ENCODE measurements at places on chromosomes 1 and 21.
A peak's percentile ranks its signal among the peaks of the same experiment; 100 is the strongest.

DNA sequence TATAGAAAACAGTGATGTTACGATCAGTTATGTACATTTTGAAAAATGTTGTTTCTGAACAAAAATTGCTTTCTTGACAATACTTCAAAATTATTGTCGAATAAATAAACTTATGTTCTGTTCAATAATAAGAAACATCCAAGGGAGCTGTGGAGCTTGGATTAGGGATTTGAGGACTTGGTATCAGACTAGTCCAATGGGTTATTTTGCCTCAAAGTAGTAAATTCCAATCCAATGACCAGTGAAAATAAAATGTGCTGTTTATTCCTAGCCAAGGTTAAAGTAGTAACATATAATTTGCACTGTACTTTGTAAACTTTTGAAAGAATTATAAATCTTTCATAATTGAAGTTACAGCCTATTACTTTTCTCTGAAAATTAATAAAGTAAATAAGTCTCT is 79.1 kb upstream of the IVNS1ABP start:
- DNase-seq, result no peak

- no peak for DNase-seq
These were observed 5.2 kb upstream of the TTC4 start for GRCh38 chr1:54710434-54710833.

DNA sequence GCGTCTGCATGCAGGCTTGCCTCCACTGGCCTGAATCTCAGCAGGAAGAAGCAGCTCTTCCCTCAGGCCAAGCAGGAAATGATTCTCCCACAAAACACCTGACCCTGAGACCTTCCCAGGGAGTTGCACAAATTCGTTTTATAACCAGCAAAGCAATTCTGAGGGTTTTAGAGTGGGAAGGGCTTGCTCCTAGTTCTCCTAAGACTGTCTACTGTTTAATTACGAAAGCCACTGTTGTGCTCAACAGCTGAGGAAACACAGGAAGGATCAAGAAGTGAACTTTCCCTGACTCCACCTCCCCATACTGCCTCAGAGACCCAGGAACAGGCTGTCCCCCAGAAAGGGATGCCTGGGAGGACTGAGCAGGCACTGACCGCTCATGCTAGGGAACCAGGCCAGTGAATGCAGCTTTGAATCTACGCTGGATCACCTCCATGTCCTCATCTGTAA is 37.0 kb upstream of the PUM1 start:
- no peak for DNase-seq

- no peak for DNase-seq
These were observed 3.7 kb downstream of the CCDC24 start for GRCh38 chr1:43994794-43995790.

GRCh38 chr1:1776672-1777582 is 1.3 kb downstream of the NADK start:
- DNase-seq, result no peak

- no peak for DNase-seq
These were observed 49.3 kb downstream of the KANK4 start for GRCh38 chr1:62269851-62270495.

DNA sequence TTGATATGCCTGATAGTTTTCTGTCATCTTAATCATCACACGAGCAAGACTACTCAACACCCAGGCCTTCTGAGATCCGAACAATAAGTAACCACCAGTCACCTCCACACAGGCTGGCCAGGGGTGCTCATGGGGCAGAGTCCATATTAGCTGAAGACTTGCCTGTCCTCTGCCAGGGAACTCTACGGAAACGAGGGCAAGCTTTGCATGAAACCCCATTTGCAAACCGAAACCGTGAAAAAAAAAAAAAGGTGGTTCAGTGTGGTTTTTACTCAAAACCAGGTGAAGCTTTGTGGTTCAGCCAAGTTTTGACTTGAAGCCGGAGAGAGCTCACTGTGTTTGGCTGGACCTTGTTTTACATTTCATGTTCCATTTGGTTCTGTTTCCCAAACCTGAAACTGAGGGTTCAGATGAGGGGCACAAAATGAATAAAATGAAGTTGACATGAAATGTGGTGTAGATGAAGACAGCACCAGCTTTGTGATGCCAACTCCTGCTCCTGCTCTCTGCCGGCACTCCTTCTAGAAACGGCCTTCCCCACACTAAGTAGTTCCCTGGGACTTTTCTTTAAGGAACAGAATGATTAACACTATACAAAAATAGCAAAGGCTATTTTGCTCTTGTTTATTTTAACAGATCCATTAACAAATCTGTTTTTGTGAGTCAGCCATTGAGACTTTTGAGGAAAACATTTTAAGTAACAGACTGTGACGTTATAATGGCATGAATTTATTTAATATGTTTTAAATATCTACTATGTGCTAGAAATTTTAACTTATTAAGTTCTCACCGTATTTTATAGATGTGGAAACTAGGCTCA is 74.7 kb downstream of the RUNX1 start:
- DNase-seq, result no peak

GRCh38 chr1:63982201-63982600 is 208.4 kb downstream of the ROR1 start:
- no peak for DNase-seq

- no peak for DNase-seq
These were observed 360.1 kb downstream of the SMYD3 start for GRCh38 chr1:246146804-246147523.

GRCh38 chr21:16040601-16041000 is 310.8 kb downstream of the USP25 start:
- no peak for DNase-seq

DNA sequence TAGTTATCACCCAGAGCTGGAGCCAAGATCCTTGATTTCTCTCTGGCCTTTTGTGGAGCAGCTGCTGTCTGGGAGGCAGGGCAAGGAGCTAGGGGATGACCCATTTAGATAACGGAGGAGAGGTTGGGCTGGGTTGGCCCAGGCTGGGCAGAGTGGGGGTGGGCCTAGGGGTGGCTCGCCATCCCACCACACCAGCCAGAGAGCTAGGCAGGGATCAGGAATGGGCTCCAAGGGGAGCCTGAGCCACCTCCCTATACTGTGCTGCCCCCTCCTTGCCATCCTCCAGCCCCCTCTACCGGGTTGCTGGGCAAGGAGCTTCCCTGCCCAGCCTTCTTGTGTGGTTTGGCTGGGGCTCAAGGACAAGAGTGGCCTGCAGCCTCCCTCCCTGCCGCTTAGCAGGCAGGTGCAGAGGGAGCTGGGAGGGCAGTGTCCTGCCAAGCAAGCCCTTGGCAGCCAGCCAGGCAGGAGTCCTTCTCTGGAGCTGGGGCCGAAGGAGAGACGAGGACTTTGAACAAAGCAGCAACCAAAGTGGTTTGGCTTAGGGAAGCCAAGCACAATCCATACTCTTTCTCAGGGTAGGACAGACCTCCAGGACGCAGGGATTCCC is 4.1 kb downstream of the NUAK2 start:
- peak; percentile 72 for DNase-seq

- no peak for DNase-seq
These were observed 235.3 kb downstream of the MRPL39 start for GRCh38 chr21:25371841-25372425.

- DNase-seq, result no peak
These were observed 24.7 kb downstream of the ADAMTS1 start for GRCh38 chr21:26820509-26820908.

DNA sequence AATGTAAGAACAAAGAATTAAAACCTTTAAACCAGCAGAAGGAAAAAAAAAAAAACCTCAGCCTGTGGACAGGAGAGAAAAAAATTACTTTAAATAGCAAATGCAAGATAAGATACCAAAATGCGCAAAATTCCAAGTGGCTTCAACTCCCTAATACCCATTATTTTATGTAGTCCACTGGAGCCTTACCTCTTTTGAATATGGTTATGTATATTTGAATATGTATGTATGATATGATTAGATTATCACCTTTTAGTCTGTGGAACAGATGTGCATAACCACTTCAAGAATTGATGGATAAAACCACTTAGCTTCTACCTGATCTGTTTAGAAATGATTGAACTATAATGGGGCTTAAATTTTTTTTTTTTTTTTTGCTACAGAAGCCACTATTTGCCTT is 52.4 kb upstream of the C1orf115 start:
- no peak for DNase-seq

DNA sequence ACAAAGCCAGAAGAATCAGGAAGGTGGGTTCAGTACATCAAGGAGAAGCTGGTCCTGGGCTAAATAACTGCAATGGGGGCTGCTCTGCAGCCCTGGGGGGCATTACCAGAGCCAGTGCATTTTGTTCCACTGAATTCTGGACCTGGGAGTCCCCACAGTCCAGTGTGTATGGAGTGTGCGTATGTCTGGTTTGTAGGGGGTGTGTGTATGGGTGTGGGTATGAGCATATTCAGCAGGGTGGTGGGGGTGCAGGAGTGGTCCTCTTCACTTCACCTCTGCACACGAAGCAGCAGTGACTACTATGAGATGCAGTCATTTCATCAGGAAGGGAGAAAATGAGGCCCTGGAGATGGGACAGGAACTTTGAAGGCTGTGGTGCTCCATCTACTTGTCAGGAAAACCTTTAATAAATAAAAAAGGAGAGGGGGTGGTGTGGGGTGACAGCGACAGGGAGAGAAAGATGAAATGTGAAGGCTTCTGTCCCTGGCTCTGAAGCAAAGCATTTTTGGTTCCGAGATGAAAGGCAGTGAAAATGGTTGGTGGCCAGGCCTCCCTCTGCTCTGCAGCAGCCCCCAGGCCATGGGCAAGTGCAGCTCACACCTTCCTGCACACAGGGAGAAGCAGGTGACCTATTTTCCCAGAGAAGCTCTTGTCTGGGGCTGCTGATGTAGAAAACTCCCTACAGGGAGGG is 121.5 kb upstream of the CACHD1 start:
- no peak for DNase-seq

- DNase-seq, result no peak
These were observed 3.6 kb downstream of the MAN1C1 start for GRCh38 chr1:25620211-25620610.

DNA sequence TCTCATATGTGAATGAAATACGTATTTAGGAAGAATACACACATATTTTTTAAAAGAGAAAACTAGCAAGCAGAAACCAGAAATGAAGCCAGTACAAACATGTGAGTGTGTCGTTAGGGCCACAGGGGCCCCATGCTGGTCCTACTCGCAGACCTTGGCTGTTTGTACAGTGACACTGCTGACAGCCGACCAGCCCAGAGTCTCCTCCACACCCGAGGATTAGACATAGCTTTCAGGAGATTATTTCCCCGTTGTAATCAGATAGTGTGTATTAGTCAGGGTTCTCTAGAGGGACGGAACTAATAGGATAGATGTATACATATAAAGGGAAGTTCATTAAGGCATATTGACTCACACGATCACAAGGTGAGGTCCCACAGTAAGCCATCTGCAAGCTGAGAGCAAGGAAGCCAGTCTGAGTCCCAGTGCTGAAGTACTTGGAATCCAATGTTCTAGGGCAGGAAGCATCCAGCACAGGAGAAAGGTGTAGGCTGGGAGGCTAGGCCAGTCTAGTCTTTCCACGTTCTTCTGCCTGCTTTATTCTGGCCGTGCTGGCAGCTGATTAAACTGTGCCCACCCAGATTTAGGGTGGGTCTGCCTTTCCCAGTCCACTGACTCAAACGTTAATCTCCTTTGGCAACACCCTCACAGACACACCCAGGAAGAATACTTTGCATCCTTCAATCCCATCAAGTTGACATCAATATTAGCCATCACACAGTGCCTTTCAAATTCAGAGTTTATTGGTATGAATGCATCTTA is 51.2 kb downstream of the DIP2A start:
- DNase-seq, result no peak

DNA sequence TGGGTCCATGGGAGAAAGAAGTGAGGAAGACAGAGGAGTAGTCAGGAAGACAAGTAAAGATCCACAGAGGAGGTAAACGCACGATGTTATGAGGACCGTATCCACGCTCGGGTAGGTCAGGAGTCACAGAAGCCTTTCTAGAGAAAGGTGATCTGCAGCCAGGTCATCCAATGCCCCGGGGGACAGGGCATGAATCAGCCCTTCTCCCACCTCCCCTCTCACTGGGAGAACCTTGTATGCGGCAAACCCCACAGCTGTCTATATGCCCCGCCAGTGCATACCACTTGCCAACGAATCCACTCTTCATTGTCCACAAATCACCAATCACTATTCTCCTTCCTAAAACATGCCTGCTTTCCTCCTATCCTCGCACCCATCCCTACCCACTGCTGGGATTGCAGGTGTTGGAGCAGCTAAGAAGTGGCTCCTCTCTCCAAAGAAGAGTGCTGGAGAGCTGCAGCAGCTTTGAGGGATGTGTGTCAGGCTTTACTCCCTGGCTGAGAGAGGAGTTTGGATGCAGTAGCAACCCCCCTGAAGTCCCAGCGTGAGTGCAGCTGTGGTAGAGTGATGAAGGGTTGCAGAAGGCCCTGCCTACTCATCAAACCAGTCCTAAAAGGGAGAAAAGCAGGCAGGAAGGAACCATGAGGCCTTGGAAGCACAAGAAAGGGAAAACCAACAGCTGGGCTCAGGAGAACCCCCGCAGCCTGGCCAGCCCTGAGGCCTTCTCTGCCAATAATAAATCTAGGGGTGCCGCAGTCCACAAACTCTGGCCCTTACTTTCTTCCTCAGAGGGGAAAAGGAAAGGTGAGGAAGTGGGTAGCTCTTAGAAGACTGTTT is 102.2 kb upstream of the GADD45A start:
- DNase-seq, result no peak

GRCh38 chr1:235892734-235893413 is 26.2 kb upstream of the LYST start:
- DNase-seq, result no peak

GRCh38 chr1:221440658-221441057 is 301.2 kb downstream of the DUSP10 start:
- DNase-seq, result no peak

All from tibial artery (tissue), 4 donors.